Kidney capillary endothelial cell (primary cell): ENCODE measurements at places on chromosomes 1 and 21.

- DNase-seq: no peak
Measured at GRCh38 chr1:201049248-201049831, 25.8 kb upstream of the KIF21B start.

GRCh38 chr1:162383091-162383490 lies 1.6 kb downstream of the C1orf226 start:
- no peak for DNase-seq

GRCh38 chr1:89295187-89295586 lies 22.5 kb upstream of the GBP5 start:
- no peak for DNase-seq

- no peak for DNase-seq
Measured at GRCh38 chr1:41386196-41386663, 25.0 kb downstream of the FOXO6 start.

- DNase-seq: no peak
Measured at GRCh38 chr21:31354122-31354521, 10.1 kb upstream of the TIAM1 start.

DNA sequence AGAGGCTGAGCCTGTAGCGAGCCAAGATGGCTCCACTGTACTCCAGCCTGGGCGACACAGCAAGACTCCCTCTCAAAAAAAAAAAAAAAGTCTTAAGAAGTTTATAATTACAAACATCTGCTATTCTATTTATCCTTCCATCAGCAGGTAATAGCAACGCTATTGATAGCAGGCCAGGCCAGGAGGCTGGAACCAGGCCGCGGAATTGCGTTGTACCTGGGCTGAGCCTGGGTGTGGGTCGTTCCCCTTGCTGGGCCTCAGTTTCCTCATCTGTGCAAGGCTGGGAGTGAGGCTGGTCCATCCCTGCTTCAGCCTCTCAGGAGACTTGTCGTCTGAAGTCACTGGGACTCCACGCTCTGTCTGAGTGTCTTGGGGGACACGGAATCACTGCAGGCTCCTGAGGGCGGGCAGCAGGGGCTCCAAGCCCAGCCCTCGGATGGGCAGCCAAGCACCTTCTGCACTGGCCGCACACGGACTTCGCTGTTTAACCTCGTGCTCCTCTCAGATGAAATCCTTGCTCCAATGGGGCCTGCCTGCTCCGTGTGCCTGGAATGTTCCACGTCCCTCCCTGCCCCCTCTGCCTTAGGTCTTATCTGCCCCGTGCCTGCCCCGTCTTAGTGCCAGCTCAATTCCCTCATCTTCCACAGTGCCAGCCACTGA lies 103.9 kb upstream of the C1orf174 start:
- DNase-seq: no peak

DNA sequence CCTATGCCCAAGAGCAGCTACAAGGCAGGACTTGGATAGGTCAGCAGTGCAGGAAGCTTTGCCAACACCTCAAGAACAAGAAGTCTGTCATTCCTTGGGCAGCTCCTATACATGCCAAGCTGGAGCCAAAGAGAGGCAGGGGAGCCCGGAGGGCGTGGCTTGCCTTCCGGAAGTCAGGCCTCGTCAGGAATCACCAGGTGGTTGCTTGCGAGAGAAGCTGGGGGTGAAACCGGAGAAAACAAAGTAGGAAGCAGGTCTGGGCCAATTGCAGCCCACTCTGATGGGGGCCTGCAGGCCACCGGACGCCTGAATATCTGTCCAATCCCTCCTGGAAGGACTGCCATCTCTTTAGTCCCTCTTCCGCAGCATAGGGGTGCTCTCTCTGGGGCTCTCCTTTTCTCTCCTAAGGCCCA lies 794 bp upstream of the FAM76A start:
- DNase-seq: no peak

GRCh38 chr1:152411134-152411533 lies 2.9 kb downstream of the CRNN start:
- no peak for DNase-seq

- no peak for DNase-seq
Measured at GRCh38 chr1:228283043-228283371, 75.2 kb downstream of the OBSCN start.

GRCh38 chr21:38909929-38910328 lies 104.2 kb downstream of the ETS2 start:
- peak; percentile 81 for DNase-seq

DNA sequence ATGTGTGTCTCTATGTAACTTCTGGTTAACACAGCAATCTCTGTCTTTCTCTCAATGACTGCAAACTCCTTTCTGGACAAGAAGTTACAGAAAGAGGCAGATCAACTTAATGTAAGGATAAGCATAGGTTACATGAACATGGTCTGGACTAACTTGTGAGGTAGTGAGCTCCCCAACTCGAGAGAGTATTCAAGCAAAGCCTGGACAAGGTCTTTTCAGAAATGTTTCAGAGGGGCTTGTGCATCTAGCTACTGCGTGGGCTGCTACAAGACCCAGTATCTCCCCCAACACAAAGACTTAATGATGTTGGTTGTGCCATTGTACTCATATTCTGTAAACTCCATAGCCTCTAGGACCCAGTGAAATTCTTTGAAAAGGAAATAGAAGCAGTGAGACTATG lies 23.5 kb upstream of the CLSTN1 start:
- no peak for DNase-seq

DNA sequence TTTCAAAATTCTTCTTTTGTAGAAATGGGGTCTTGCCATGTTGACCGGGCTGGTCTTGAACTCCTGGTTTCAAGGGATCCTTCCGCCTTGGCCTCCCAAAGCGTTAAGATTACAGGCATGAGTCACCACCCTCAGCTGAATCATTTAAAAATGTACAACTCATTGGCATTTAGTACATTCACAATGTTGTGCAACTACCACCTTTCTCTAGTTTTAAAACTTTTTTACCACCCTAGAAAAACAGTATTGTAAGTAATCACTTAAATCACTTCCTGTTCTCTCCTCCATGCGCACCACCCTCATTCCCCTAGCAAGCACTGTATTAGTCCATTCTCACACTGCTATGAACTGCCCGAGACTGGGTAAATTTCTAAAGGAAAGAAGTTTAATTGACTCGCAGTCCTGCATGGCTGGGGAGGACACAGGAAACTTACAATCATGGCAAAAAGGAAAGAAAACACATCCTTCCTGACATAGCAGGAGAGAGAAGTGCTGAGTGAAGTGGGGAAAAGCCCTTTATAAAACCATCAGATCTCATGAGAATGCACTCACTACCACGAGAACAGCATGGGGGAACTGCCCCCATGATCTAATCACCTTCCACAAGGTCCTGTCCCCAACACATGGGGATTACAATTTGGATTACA lies 14.4 kb upstream of the THEM5 start:
- no peak for DNase-seq

DNA sequence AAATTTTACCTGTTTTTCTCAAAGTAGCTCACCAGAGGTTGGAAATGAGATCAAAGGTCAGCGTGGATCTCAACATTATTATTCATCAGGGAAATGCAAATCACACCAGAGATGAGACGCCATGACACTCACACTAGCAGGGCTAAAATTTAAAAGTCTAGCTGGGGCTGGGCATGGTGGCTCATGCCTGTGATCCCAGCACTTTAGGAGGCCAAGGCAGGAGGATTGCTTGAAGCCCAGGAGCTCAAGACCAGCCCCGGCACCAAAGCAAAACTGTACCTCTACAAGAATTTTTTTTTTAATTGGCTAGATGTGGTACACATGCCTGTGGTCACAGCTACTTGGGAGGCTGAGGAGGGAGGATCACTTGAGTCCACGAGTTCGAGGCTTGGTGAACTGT lies 41.4 kb upstream of the PCBP3 start:
- DNase-seq: no peak

GRCh38 chr21:32190493-32191144 lies 88.2 kb downstream of the MIS18A start:
- no peak for DNase-seq

DNA sequence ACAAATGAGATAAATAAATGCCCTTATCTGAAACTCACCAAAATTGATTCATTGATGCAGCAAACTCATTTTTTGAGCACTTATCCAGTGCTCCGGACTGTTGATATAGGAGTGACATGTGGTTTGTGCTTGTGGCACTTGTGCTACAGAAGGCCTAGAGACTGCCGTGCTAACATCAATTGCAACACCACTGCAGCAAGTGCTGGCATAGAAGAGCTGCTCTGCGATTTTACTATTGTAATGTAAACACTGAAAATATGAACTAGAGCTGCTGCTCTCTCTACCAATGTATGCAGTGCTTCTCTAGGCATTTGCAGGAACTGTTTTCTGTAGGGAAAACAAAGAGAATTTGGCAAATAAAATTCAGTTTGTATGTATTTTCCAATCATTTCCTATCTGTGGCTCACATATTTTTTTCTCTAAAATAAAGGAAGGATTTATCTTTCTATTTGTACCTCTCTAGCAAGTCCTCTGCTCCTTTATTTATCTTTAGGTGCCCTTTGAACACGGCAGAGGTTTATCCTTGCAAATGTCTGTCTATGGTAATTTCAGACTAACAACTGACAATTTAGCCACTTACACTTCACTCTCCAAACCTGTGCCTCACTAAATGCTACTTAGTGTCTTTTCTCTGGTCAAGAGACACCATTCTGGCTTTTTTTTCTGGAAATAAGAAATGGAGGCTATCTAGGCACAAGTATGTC lies 409.5 kb upstream of the ADGRL2 start:
- no peak for DNase-seq

DNA sequence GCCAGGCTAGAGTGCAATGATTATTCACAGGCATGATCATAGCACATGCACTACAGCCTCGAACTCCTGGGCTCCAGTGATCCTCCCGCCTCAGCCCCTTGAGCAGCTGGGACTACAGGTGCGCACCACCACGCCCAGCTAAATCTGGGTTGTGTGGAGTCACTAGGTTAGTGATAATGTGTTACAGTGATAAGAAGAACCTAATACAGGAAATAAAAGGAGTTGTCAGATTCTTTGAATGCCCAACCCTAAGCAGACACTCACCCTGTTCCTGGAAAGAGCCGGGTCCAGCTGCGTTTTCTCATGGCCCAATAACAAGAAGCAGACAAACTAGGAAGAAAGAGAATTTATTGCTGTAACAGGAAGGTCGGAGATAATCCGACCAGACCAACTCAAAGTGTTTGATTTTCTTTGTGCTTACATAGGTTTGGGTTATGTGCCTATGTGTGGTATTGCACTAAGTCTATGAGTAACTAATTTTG lies 8.8 kb downstream of the IFNGR2 start:
- DNase-seq: no peak

- DNase-seq: peak; percentile 51
Measured at GRCh38 chr1:233294913-233295236, 650 bp downstream of the PCNX2 start.

DNA sequence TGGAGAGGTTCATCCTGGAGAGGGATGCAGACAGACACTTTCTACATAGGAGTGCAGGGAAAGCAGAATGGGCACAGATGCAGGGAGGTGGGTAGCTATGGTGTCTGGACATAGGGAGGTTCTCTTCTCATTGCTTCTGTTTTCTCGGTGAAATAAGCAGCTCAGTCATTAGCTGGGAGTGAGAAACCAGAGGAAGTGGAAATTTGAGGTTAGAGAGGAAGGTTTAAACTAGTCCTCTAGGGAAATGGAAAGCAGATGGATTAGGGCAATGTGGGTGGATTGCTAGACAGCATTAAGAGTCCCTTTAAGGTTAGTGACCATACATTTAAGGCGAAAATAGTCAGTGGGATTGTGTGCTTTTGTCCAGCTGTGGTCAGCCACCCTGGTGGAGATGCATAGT lies 39.6 kb downstream of the MPZL1 start:
- DNase-seq: no peak

DNA sequence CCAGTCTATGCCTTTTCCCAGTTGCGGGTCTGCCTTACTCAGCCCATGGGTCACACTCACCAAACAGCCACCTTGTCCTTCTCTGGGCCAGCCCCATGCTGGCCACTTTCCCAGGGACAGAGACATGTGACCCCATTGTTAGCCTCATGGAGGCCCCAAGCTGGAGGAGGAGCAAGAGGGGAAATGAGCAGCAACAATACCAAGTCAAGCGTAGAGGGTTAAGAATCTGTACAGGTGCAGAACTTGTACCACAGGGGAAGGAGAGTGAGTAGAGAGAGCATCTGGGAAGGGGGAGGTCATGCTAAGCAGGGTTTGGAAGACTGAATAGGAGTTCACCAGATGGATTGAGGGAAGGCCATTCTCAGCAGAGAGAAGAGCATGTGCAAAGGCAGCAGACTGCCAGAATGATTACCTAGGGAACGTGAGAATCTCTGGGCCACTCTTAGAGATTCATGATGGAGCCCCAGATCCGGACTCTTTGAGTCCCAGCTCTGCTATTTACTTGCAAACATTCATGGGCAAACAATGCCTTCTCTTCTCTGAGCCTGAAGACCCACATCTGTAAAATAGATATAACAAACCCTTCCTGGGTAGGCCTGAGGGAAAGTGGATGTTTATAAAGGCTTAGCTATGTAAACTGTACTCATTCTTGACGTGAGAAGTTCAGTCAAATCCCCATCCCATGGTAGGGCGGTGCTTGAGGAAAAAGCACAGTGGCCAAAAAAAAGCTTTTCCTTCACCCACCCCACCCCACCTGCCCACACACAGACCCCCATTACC lies 2.8 kb upstream of the SLC2A1 start:
- no peak for DNase-seq

GRCh38 chr1:94281361-94282142 lies 44.2 kb upstream of the ARHGAP29 start:
- peak; percentile 70 for DNase-seq
